Sciatic nerve (tissue), 2 donors: ENCODE measurements at places on chromosomes 2 and 18.
A peak's percentile ranks its signal among the peaks of the same experiment; 100 is the strongest.

GRCh38 chr2:230665263-230665691 lies 47.4 kb upstream of the CAB39 start:
- no peak for DNase-seq

GRCh38 chr2:63406641-63407040 lies 181.6 kb downstream of the WDPCP start:
- DNase-seq, result no peak

DNA sequence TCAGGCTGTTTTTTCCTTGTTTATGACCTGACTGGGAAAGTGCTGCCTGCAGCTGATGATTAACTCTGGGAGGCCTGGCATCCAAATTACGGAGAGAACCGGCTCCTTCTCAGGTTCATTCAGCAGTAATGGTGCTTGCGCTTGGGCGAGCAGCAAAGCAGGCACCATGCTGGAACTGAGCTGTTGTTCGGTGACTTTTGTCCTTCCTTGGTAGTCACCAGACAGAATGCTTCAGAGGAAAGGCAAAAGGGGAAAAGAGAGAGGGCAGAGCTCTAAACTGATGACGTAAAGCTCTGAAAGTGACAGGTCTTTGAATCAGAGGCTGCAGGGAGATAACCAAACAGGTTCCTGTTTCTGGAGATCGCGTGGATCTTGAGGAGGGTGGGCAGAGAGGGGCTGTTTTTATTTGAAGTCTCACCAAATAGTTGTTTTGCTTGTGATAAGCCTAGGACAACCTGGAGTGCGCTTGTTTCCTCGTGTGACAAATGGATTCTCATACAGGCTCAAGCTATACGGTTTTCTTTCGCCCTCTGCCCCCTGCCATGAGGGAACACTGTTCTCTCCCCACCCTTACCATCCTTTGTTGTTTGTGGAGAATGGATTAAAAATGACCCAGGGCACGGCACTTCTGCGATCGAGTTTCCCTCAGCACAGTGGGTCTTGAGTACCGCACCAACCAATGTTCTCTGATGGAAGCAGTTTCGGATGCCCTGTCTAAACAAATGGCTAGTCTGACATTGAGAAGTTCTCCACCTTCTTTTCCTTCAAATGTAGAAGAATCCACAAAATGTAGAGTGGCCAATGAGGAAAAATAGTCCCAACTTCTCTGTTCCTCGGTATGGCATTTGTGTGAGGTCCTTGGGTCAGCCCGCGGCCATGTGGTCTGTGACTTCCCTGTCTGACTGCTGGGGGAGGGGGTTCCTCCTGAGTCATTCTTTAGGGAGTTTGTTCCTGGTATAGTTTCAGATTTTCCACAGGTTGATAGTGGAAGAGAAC lies 1.3 kb downstream of the RASGRP3 start:
- no peak for DNase-seq

- no peak for DNase-seq
Observed at GRCh38 chr2:27082773-27083409, 3.7 kb upstream of the KHK start.

DNA sequence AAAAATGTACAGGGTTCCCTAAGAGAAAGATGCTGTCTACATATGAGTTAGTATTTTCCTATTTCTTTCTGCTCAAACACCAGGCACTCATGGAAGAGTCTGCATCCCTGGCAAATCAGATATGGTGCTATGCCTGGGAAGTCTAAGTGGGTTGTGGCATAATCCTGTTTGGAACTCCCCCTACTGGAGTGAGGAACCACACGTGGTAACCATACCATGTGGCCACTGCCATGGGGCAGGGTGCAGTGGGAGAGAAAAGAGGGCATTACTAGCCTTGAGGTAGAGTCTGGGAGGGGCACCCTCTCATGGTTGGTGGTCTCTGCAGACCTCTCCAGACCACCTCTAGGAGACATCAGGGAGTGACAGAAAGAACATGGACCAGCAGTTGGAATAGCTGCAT lies 257.9 kb upstream of the ATP5MC3 start:
- DNase-seq, result no peak

DNA sequence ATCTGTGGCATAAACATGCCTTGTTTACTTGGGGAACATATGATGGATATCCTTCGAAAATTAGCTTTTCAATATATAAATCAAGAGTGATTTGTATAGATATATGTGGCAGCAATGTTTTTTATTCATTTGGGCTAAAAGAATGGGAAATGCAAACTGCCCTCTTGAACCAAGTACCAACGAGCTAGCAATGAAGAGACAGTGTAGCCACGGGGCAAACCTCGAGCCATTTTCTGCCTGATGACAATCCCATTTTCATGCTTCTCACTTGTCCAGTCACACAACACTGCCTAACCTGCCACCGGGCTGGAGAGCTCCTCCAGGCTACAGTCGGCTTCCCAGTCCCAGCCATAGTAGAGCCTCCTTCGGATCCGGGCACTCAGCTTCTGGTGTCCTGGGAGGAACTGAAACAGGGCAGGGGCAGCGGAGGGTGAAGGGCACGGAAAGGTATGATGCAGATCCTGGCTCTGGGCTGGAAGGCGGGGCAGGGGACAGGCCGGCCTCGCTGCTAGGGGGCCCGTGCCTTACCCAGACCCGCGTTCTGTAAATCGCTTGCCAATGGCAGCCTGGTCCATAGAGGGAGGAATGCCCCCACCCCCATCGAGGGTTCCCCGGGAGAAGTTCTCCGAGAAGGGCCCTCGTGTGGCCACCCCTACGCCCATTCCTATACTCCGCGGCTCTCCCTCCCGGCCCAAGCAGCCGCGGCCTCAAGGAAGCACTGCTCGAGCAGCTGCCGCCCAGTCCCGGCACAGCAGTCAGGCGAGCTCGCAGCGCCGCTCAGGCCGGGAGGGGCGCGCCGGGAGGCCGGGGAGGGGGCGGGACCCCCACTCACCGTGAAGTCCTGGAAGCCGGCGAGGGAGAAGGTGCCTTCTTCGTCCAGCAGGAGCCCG lies 552 bp downstream of the CNPPD1 start:
- DNase-seq, result peak; percentile 77

DNA sequence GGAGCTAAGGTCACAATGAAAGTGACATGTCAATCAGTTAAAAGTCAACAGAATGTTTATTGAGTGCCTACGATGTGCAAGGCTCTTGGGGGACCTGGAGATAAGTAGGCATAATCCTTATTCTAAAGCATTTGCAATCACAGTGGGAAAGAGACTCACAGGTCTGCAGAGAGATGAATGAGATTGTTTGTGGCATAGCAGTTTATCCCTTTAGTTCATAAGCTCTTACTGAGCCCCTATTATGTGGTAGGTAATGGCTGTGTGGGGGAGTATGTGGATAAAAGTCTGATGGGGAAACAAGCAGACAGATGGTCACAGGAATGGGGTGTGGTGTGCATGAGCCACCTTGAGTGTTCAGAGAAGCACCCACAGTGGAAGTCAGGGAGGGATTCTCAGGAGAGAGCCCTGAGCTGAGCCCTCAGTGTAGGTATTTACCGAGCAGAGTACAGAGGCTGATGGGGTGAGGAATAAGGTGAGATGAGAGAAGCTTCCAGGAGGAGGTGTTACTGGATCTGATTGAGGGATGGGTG lies 48.1 kb downstream of the EMILIN2 start:
- DNase-seq, result no peak

GRCh38 chr2:46278952-46279351 lies 18.3 kb upstream of the EPAS1 start:
- DNase-seq, result no peak

DNA sequence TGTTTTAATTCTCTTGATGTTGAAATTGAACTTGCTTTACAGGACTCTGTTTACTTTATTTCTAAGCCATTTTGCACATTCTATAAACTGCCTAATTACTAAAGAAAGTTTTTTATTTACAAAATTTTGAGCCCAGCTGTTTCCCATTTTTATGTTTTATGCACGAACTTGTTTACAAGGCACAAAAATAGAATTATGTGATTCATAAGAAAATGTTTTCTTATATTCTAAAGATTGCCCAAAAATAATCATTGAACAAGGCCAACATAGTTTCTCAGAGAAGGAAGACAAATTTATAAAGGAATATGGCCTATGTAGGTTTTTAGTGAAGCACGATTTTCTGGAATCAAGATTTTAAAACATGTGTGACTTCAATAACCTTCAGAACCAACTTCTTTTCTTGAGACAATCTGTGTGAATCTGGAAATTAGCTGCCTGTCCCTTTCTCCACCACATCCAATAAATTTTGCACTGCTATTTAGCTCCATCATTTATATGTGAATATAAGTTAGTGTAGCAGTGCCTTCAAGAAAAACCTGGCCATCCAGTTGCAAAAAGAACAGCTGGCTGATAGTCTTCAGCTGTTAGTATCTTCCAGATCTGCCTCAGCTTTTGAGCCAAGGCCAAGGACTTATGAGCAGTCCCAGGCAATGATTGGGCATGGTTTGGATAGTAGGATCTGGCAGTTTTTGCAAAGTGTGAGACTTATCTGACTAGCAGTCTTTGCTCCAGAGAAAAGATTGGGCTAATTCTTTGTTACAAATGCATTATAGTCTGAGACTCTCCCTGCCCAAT lies 253.2 kb upstream of the COL3A1 start:
- DNase-seq, result no peak
